GM03348 (cell line): ENCODE measurements at places on chromosomes 5 and 9.

GRCh38 chr9:109560470-109561132, 62.5 kb upstream of the PTPN3 start:
- DNase-seq: no peak

DNA sequence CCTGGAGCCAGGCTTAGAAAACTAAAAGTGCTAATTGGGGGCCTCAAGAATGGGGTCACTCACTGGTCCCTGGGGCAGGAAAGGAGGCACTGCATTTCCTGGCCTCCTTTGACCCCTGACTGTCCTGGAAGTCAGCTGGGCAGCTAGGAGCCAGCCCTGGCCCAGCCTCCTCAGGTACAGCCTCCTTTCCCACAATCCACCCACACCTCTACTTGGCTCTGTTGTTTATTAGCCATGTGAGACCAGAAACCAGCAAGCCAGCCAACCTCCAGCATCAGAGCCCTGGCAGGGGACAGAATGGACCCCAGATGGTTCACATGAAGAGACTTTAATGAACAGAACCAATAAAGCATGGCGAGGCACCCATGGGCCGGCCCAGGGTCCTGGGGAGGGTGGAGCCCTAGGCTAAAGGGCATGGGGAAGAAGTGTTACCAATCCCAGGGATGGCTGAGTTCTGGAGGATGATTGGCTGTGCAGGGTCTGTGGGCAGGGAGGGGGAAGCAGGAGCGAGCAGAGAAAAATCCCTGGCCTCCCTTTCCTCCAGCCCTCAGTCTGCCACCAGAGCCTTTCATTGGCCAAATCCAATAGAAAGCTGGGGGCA, 55.3 kb upstream of the ANGPTL2 start:
- DNase-seq: no peak

DNA sequence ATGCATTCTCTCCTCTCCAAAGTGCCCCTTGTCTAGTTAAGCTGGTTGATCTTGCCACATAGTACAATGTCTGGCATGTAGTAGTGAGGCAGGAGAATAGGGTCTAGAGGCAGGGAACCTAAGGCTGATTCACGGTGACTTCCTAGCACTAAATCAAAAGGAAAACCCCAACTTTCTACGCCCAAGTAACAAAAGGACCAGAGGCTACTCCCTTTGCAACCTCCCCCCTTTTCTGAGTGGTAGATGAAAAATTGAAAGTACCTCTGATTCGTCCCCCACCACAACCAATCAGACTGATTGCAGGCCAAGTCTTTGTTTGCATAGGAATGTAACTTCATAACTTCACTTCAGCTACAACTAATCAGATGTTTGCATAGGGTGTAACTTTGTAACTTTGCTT, 278.8 kb downstream of the PSAT1 start:
- DNase-seq: no peak

DNA sequence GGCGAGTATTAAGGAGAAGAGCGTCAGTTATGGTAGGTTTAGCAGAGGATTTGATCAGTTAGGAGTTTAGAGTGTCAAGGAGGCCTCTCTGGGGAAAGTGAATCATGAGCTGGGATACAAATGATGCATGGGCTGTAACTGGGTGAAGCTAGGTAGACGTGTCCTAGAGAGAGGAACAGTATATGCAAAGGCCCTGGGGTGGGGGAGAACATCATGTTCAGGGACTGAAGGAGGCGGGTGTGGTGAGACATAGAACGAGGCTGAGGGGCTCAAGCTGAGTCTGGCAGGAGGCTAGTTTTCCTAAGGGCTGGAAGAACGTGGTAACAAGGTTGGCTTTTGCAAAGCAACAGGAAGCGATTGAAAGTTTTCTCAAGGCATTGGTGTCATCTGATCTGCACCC, 10.5 kb downstream of the TMEM268 start:
- no peak for DNase-seq

DNA sequence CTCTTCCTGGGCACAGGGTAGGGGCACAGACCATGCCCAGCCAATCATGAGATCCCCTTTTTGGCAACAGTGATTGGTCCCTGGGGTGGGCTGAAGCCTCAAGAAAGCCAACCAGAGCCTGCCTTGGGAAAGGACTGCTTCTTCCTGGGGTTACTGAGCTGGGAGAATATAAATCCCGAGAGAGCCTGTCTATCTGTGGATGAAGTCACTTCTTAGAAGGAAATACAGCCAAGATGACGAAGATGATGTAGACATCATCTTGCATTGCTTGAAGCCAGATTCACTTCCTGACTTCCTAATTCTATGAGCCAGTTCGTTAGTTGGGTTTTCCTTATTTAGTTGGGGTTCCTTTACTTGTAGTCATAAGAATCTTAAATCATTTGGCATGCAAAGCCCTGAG, 50.1 kb upstream of the PWWP2A start:
- peak; percentile 78 for DNase-seq

GRCh38 chr5:180868960-180869359, 7.9 kb upstream of the ZFP62 start:
- DNase-seq: peak; percentile 77
